ENCODE measurements at places on chromosomes 13 and 19.
A peak's percentile ranks its signal among the peaks of the same experiment; 100 is the strongest.

DNA sequence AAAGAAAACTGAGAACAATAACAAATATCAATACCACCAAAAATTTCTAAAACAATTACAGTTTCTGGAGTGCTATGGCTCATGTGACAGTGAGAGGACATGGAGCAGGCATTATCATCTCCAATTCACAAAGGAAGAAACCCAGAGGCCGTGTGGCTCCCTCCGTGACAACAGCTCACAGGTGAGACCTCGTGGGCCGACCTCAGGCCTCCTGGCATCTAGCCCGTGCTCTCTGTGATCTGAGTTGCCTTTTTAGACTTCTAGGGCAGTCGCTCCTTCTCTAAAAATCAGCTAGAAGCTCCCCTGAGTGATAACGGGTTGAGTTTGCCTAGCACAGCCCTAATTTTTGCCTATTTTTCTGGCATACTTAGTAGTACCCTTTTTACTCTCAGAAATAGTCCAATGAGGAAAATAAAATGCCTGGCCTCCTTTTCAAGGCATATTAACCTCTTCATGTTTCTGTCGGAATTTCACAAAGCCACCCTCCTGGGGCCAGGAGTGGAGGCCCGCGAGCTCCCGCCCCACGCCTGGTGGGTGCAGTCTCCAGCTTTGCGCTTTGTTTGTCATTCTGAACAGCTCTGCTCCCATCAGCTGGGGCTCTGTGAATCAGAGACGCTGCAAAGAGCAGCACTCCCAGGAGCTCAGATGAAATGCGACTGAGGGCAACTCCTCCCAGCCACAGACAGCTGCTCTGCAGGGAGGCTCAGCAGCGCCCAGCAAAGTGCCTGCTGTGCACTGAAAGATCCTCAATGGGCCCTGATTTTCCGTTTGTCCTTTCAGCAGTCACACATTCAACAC, 292.5 kb downstream of the UQCRFS1 start:
- no peak for DNase-seq

GRCh38 chr13:113879017-113879416, 15.1 kb upstream of the GAS6 start:
- DNase-seq: no peak

- no peak for DNase-seq
Measured at GRCh38 chr13:80547341-80547740, 206.4 kb upstream of the SPRY2 start.

DNA sequence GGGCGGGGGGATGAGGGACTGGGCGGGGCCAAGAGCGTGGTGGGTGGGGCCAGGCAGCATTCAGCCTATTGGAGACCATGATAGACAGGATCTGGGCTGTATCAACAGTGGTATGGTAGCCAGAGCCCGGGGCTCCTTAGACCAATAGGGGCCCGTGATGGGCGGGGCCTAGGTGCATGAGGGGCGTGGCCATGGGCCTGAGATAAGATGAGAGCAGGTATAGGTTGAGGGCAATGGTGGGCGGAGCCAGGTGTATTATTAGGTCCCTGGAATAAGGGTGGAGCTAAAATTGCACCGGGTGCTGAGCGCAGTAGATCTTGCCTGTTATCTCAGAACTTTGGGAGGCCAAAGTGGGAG, 5.3 kb downstream of the ABCA7 start:
- no peak for DNase-seq

DNA sequence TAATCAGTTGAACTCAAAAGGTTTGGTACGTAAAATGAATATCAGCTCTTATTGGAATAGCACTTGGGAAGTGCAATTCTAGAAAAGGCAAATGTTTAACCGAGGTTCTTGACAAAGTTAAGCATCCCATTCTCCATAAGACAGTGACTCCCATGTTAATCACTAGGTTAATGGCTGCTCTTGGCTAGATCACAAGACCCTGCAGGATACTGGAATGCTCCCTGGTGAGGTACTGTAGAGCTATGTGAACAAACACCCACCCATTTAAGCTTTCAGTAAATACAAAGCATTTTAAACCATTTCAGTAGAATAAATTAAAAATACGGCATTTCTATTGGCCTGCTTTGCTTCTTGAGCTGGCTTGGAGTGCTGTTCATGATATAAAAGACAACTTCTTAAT, 56.5 kb downstream of the TDRD3 start:
- DNase-seq: no peak

DNA sequence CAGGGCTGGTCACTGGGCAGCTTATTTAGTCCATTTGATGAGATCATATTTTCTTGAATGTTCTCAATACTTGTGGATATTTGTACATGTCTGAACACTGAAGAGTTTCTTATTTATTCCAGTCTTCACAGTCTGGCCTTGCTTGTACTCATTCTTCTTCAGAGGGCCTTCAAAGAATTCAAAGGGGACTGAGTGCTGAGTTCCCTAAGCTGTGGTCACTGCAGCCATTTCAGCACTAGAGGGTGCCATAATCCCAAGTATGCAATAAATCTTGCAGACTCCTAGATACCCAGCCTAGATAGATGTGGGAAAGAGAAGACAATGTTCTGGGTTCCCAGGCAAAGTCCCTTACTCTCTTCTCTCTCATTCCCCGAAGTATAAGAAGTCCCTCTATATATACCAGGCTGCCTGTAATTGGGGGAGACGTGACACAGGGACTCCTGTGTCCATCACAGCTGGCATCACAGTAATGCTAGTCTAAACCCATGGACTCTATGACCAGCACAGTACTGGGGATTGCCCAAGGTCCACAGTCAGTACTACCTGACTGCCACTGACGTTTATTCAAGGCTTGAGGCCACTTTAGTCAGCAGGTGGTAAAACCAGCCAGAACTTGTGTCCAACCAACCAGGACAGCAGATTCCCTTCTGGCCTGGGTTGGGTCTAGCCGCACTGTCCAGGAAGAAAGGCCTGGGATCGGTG, 8.9 kb upstream of the VN1R1 start:
- DNase-seq: no peak

- no peak for DNase-seq
Measured at GRCh38 chr13:38697197-38697596, 10.3 kb downstream of the FREM2 start.

GRCh38 chr13:113151745-113152690, 6.4 kb upstream of the PROZ start:
- no peak for DNase-seq

- peak; percentile 42 for DNase-seq
Measured at GRCh38 chr19:2394442-2395292, 32.7 kb downstream of the TIMM13 start.

DNA sequence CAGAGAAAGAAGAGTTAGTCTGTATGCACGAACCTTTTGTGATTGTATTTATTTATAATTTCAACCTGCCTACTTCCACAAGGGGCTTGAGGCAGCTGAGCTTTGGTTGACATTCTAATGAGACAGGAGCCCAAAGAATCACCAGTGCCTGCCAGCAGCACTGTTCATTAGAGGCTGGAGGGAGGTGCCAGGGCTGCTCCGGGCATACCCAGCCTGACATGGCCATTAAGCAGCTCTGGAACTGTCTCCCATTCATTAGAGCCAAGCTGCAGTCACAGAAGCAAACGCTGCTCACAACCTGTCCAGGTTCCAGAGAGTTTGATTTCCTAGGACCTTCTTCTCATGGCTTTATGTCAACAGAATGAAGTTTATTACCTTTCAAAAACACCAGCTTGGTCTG, 425.5 kb downstream of the RFC3 start:
- DNase-seq: peak; percentile 51

GRCh38 chr13:113838711-113839201, 25.1 kb downstream of the GAS6 start:
- DNase-seq: peak; percentile 53

- DNase-seq: no peak
Measured at GRCh38 chr13:42106998-42107397, 58.5 kb downstream of the DGKH start.

GRCh38 chr13:109182777-109183465, 553.5 kb downstream of the MYO16 start:
- DNase-seq: no peak

GRCh38 chr13:99991828-99992775, 10.5 kb downstream of the ZIC2 start:
- no peak for DNase-seq

DNA sequence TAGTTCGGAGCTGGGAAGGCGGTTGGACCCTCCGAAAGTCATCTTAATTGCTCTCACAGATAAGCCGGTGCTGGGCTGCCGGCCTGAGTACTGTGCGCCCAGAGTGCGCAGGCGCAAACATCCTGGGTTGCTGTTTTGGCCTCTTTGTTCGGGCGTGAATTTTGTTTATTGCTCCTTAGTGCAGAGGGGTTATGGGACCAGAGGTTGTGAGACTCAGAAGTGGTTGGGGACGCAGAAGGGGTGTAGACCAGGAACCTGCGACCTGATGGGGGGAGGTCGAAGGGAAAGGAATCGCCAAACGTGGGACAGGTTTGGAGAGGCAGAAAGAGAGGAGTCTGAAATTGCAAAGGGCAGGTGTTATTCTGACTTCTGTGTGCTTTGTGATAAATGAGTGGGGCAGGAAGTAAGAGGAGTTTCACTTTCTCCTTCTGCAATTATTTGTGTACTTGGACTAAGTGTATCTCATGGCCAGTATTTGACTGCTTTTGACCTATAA, 607 bp upstream of the ZNF566 start:
- peak; percentile 83 for DNase-seq

- DNase-seq: peak; percentile 29
Measured at GRCh38 chr13:100673376-100673712, 1.3 kb downstream of the TMTC4 start.

DNA sequence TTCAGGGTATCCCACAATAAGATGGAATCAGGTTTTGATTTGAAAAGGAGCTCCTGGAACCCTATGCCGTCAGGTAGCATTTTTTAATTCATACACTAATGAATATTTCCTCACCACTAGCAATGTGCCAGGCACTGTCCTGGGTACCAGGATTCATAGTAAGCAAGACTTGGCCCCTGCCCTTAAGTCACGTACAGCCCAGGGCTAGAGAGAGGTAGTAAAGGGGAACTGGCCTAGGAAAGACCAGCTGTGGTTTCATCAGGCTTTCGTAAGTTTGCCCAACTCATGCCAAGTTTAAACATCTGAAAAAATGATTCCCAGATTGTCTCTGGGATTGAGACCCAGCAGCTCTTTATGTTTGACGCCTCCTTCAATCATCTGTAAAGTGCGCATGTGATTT, 45.9 kb upstream of the AMER2 start:
- DNase-seq: no peak

- DNase-seq: peak; percentile 79
Measured at GRCh38 chr13:49300739-49301589, 53.2 kb downstream of the CDADC1 start.

- peak; percentile 88 for DNase-seq
Measured at GRCh38 chr19:33064792-33065550, at the start of gene RHPN2. RHPN2 (minus strand) TSS chr19:33064888; CDS start chr19:33064852, 36 bp downstream.

DNA sequence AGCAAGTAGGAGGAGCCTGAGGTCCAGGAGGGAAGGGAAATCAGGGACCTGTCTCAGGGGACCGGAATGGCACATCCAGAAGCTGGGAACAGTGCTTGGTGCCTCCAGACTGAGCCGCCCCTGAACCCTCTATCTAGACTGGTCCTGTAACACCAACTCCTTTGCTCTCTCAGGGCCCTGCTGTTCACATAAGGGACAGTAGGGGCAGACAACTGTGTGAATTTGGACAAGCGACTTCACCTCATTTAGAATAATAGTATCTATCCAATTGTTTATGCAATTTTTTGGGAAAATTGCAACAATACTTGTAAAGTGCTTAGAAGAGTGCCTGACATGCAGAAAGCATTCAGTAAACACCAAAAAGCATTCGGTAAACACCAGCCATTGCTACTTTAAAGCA, 14.0 kb downstream of the SYMPK start:
- no peak for DNase-seq

DNA sequence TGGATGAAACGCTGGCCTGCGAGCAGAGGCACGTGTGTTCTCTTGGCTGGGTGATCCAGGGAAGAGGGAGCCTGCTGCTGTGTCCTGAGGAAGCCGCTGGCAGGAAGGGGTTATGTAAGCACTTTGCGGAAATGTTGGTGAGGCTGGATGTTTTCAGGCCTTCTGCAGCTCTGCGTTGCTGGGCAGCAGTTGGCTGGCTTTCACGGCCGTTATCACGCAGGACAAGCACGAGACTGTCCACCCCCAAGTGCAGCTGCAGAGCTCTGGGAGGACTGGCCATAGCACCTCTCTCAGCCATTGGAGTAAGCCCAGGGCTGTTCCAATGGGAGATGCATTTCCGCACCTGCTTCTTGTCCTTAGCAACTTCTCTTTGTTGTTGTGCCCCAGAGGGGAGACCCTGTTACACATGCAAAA, 146.9 kb upstream of the SOX21 start:
- DNase-seq: peak; percentile 76

DNA sequence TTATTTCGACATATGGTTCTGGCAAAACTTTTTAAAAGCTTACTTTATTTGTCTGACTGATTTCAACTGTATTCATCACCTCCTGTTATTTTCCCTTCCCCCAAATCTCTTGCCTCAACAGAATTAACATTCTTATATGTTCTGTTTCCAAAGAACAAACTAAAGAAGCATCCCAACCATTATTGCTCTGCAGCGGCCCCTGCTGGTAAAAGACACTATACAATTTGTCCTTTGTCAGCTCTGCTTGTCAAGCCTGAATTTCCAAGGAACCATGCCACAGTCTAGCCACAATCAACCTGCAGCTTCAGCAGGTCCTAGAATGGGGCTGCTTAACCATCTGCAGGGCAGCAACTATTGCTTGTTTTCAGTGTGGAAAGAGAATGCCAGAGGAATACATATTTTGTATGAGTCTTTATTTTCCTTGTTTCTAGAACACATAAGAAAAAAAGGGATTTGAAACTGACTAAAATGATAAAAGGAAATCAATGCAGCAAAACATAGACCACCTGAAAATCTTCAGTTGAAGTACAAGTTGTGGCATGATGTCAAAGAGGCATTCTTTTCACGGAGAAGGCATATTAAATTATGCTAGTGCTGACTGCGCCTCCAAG, 845.3 kb downstream of the DIAPH3 start:
- DNase-seq: peak; percentile 84

DNA sequence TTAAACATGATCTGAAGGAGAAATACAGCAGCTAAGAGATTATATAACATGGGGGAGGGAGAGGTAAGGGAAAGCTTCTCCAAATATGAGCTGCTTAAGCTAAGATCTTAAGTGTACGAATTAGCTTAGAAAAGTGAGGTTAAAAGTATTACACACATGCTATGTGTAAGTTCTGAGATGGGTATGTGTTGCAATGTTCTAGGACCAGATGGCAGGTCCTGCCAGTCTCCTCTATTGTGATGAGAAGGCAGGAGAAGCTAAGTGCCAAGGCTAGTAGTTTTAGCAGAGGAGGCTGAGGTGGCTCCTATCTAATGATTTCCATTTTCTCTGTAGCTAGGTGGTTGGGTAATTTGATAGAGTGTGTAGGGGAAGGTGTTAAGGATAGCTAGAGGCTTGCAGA, 57.6 kb downstream of the MICU2 start:
- DNase-seq: no peak

- DNase-seq: no peak
Measured at GRCh38 chr13:31048521-31048920, 113.2 kb downstream of the HSPH1 start.

GRCh38 chr13:58767566-58767965, 1136.0 kb downstream of the PCDH17 start:
- DNase-seq: no peak

GRCh38 chr19:37989855-37990254, 82.8 kb downstream of the SIPA1L3 start:
- DNase-seq: no peak

GRCh38 chr13:58597552-58597951, 966.0 kb downstream of the PCDH17 start:
- no peak for DNase-seq

All from right cardiac atrium (tissue), 5 donors.